T-helper 2 cell treated with Interferon-gamma antibody and Interleukin-4, amounts not matched to agents 5 μg/mL and 100 μg/mL, for 36 hours (primary cell): ENCODE measurements at places on chromosomes 16 and 17.
A peak's percentile ranks its signal among the peaks of the same experiment; 100 is the strongest.

- no peak for DNase-seq
Observed at GRCh38 chr16:4962716-4963115, 4.6 kb downstream of the SEC14L5 start.

GRCh38 chr16:14602443-14602963 lies 27.6 kb downstream of the PARN start:
- no peak for DNase-seq

- no peak for DNase-seq
Observed at GRCh38 chr17:14245002-14245401, 8.3 kb upstream of the CDRT15 start.

- no peak for DNase-seq
Observed at GRCh38 chr17:45040459-45040858, 11.0 kb downstream of the DCAKD start.

- DNase-seq: no peak
Observed at GRCh38 chr17:73901249-73901648, 257.0 kb upstream of the SDK2 start.

DNA sequence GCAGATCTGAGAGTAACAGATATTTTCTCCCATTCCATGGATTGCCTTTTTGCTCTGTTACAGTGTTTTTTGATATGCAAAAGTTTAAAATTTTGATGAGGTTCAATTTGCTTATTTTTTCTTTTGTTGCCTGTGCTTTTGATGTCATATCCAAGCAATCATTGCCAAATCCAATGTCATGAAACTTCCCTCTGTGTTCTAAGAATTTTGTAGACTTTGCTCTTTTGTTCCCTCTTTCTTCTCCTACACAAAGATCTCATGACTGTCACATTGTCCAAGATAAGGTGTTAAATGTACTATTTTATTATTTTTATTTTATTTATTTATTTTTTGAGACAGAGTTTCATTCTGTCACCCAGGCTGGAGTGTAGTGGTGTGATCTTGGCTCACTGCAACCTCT lies 18.9 kb upstream of the KCNH6 start:
- DNase-seq: no peak

GRCh38 chr17:20986767-20987510 lies 55.9 kb downstream of the USP22 start:
- no peak for DNase-seq

- DNase-seq: no peak
Observed at GRCh38 chr16:72025404-72026114, 17.0 kb downstream of the DHODH start.

GRCh38 chr17:20706751-20707373 lies 127.3 kb downstream of the CDRT15L2 start:
- no peak for DNase-seq

GRCh38 chr16:74094514-74094913 lies 202.1 kb upstream of the PSMD7 start:
- no peak for DNase-seq

GRCh38 chr17:34683390-34683789 lies 104.0 kb downstream of the TMEM132E start:
- no peak for DNase-seq

GRCh38 chr16:49277386-49277742 lies 4.3 kb downstream of the CBLN1 start:
- DNase-seq: no peak

DNA sequence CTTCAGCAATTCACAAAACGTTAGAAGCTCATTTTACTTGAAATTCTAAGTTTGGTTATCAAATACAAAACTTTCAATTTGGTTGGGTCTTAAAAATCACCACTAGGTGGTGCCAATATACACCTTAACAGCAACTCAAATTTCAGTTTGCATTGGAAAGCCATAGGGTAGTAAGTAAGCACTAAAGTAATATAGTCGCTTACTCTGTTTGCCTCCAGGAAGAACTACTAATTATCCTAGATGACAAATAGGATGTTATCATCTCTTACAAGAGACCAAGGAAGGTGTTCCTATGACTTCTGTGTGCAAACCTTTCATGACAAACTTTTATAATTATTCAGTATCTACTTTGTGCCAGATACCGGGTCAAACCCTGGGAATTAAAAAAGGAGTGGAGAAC lies 93.3 kb downstream of the MYO1D start:
- no peak for DNase-seq

DNA sequence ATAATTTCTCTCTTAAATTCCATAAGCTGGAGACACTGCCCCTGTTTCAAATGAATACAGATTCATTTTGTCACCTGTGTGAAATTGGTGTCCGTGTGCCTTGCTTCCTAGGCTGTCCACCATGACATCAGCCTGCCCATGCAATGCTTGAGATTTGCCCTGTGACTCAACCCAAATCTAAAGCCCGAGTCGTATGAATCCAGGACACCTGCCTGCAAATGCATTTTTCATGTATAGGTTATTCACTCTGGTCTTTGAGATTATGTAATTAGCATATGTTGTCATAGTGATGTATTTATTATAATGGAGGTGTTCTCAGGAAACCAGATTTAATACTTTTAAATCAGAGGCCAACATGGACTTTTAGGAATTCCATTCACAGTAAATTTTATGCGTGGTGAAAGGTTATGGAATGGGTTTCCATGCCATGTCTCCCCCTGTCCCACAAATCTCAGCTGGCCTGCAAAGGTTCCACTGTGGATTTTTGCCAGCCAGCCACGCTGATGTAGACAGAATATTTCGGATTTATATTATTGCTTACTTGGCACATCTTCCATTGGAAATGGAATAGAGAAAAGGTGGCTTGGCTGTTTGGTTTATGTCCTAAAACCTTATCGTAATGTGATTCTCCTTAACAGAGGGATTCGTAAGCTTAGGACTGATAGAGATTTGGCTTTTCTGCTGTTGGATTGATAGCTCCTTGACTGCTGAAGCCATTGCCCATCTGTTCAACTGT lies 551.1 kb downstream of the WWOX start:
- no peak for DNase-seq

DNA sequence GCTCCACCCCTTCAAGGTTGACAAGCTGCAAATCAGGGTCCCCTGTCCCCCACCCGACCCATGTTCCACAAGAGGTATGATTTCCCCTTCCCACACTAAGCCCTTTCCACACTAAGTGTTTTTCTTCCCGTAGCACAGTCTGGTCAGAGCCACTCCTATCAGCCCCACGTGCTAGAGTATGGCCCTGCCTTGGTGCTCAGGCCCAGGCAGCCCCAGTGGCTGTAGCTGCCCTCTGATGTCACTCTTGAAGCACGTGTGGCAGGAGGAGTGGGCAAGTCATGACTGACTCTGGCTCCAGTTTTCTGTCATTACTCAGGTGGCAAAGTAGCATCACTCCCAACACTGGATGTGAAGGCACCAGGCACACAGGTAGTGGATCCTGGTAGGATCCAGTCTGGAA lies 35.4 kb upstream of the ERN1 start:
- DNase-seq: no peak

DNA sequence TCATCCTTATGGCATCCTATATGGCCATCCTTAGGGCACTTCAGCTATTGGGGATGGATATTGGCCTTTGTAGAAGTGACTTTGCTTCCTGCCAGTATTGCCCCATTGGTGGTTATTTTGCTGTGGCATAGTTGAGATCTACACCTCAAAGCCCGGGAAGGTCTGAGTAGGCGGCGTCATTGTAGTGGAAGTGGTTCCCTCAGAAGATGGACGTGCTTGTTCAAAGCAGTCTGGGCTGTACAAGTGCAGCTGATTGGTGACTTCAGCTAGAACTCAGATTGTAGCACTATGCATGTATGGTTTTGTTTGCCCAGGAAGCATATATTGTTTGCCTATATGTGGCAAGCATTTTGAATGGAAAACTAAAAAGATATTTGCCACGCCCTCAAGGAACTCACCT lies 83.2 kb downstream of the TMC6 start:
- no peak for DNase-seq

- no peak for DNase-seq
Observed at GRCh38 chr16:86377251-86378022, 132.9 kb upstream of the FOXF1 start.

GRCh38 chr16:57802341-57803133 lies at the start of gene KIFC3:
TSS of gene KIFC3 (minus strand) at chr16:57802491. CDS start at chr16:57798243, 4,248 bp downstream.
- peak; percentile 71 for DNase-seq

GRCh38 chr16:2008009-2008526 lies 1.6 kb downstream of the ZNF598 start:
- DNase-seq: no peak

DNA sequence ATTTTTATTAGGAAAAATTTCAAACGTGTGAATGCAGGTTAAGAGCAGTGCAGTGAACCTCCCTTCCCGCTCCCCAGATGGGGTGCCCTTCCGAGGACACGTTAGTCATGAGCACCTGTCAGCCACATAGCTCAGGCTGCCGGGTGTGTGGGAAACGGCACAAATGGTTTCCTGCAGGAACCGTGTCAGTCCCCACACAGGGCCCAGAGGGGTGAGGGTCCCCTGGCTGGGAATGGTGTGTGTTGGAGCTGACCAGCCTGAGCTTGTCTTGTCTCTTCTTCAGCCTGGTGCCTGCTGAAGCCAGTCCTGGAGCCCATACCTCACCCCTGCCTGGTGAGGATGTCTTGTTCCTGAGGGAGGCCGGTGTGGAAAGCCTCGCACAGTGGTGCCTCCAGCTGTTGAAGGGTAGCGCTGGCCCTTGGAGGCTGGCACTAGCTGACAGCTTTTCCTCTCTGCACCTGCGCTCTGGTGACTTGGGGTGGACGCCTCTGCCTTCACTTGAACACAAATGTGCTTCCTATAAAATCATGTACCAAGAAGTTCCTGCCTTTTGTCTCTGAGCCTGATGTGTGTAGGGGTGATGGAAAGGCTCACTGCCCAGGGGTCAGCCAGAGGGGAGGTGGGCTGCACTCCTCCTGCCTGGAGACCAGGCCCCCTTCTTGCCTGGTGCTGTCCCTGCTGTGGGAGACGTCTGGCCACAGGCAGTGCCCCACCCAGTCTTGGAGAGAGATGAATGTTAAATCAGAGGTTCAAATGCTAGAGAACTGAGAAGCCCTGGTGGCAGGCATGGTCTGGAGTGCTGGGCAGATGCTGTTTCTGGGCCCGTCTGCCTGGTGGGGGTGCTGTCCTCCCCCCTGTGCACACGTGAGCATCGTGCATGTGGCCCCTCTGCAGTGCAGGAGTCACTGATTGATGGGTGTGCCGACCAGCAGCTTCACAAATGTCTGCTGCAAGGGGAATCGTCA lies 102.6 kb upstream of the ZNF750 start:
- no peak for DNase-seq

DNA sequence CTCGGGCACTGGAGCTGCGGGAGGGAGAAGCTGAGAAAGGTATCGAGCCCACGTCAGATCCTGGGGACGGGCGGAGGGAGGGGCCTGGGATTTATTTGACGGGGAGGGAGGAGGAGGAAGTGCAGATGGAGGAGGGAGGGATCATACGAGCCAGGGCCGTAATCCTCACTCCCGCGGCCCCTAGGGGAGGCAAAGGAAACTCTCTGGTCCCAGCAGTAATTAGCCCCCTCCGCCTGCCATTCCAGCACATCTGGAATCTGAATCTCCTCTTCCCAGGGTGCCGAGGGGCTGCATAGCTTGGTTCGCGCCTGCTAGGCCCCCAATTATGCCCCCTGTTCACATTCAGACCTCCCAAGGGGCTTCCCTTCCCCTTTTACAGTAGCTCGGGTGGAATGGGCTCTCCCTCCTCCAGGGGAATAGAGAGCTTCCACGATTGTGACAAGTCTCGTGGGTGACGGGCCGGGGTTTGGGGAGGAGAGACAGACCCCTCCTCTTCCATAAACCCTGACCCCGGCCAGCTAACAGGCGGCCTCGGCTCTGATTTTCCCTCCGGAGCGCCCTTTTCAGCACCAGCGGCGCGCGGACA lies at the start of gene SEZ6L2:
TSS of gene SEZ6L2 (minus strand) at position 35 of the 586 bp plus-strand sequence. CDS start 531 bp downstream, outside the sequence.
- DNase-seq: no peak

DNA sequence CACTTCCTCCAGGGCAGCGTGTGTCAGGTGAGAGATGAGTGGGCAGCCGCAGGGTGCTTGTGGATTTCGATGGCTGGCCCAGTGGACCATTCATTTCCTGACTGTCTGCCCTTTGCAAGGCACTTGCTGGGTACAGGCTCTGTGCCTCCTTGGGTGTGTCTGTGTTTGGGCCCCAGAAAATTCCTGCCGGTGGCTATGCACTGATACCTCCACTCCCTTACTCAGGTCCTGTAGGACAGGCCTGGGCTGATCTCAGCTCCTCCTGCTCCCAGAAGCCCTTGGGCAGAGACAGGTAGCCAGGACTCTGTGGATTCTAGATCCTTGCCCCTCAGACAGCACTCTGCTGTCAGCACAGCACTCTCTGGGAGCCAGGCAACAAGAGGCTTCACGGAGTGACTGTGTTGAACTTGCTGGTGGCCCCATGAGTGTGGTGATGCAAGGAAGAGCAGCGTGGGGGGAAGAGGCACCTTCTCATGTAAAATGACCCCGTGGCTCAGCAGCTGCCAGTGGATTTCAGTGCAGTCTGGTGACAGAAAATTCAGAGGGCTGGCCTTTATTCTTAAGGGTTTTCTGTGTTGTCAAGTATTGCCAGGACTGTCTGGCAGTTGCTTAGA lies 29.0 kb downstream of the PGS1 start:
- no peak for DNase-seq

GRCh38 chr16:6193718-6194117 lies 1096.1 kb upstream of the EEF2KMT start:
- no peak for DNase-seq

DNA sequence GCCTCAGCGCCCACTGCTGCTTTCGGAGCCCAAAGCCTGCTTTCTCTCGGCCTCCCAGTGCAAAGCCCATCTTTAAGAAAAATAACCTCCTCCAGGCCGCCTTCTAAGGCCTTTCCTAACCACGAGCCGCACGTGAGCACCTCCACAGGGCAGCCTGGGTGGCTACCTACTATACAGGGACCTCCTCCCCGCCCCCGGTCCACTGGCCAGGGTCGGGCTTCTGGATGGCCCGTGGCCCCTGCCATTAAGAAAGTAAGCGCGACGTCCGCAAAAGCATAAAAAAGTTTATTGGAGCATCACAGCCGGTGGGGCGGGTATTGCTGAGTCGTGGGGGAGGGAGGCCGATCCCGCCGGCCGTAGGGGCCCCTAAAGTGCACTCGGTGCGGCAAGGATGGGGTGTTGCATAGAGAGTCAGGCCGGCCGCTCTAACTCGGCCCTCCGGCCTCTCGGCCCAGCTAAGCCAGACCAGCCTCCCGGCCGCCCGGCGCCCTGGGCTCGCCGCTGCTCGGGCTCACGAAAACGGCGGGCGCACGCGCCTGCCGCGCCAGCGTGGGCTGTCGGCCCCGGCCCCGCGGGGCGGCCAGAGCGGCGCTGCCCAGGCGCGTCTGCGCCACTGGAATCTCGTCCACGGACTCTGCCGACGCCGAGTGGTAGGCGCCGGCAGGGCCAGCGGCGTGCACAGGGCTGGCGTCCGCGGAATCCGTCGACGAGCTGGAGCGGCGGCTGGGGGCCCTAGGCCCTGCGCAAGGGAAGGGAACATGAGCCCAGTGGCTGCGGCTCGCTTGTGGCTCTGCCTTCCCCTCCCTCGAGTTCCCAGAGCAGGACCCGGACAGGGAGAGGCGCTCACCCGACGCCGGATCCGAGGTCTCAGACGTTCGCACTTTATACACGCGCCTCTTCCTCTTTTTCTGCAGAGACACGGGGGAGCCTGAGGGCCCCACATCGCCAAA lies 1.1 kb upstream of the TPPP3 start:
- no peak for DNase-seq

DNA sequence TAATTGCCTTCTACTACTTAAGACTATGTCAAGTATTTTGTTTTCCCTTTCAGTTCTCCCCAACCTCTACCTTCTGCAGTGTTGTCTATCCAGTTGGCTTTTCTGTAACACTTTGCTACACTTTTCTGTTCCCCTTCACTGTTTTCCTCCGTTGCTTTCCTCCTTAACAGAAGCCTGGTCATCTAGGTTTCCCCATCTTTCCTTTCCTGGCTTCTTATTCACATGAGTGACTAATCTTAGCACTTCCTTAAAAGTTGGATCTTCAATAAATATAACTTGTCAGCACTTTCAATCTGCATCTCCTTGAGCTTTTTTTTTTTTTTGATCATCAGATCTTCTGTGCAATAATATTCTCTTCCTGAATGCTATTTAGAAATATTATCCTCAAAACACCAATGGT lies 2.8 kb upstream of the SLFN11 start:
- no peak for DNase-seq
